ENCODE measurements at places on chromosomes 4 and X.

- DNase-seq, result no peak
Measured at GRCh38 chrX:118589227-118589626, 93.6 kb downstream of the DOCK11 start.

DNA sequence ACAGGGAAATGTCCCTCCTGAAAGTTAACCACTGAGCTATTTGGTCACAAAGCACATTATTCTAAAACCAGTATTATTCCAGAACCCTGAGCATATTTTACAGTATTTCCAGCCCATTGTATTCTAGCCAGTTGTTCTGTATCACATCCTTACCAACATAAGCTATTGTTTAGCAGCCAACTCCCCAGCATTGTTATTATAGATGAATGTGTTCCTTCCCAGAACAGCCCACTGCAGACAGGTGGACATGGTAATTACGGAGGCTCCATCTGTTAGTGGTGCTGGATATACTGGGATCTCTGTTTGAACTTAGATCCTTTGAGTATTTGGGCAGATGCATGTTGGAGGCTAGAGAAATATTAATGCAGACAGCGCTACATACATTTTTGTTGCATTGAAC is 126.1 kb downstream of the MGST2 start:
- no peak for DNase-seq

DNA sequence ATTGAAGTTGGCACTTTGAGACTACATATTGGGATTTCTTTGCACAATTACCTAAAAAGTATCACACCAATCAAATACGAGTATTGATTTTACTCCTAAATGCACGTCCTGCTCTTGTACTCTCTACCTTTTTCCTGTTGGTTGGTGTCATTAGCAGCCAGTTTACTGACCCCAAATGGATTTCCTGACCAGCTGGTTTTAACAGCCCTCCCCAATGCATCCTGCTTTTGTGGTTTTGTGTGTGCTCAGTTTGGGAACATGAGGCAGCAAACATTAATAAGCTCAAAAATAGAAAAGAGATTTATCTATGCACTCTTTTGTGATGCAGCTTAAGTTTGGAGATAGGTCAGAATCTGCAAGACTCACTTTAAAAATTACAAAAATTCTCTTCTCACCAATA is 230.3 kb downstream of the MAPK10 start:
- DNase-seq, result no peak

- DNase-seq, result no peak
Measured at GRCh38 chr4:181420950-181421349, 822.3 kb upstream of the TENM3 start.

DNA sequence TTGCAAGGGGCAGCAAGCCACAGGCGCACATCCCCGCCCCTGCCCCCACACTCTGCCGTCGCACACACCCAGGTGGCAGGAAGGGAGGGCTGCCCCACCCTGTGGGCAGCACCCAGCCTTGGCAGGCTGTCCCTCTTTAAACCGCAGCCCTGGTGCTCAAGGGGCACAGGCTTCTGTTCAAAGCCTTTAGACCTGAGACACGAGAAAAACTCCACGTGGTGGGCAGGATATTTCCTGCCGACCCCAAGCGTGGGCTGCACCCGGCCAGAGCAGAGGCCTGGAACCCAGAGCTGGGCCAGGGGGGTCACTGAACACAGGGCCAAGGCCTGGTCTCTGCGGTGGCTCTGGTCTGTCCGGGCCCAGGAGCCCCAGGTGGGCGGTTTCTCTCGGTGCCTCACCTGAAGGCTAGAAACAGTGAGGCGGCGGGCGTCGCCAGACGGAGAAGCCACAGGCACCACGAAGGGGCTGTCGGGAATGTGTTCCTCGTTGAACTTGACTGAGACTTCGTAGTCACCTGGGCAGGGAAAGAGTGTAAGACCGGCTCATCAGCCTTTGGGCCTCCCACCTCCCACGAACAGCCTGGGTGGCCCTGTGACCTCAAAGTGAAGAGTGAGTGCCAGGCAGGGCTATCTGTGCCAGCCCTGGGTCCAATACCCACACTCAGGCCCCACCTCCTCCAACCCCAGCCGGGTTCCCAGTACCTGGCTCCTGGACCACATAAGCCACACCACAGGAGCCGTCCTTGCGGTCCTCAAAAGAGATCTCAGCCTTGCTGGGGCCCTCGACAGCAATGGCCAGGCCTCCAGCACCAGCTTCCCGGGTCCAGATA is 23.0 kb downstream of the FLNA start:
- no peak for DNase-seq

DNA sequence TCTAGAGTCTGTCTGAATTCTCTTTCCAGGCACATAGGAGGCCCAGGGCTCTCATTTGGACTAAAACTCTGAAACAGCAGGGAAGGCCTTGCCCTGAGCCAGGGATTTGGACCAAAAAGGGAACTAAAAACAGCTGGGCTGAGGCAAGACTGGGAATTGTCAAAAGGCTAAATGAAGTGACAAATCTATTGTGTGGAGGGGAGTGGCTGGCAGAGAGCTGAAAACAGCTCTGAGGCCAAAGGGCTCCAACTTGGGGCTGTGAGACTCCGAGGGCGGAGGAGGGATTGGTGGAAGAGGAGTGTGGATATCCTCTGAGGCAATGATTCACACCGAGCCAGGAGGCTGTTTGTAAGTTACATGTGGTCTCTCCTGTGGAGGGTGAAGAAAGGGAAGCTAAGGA is 63.2 kb downstream of the PHEX start:
- DNase-seq, result no peak

GRCh38 chrX:118718737-118719136 is 8.7 kb upstream of the IL13RA1 start:
- DNase-seq, result no peak

DNA sequence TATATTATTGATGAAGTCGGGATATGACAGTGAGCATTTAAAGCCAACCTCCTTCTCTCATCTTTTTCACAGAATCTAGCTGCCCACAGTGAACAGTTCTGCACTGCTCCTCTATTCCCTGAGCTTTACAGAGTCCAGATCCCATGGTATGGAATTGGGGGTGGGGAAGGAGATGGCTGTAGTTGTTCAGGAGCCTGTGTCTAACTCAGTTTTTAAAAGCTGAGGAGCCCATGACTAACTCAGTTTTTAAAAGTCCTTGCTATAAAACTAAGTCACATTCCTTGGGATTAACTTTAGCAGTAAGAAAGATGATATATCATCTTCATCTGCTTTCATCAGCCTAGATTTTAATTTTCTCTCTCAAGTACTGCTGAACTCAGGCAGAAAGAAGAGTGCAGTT is 96.4 kb upstream of the STIM2 start:
- no peak for DNase-seq

GRCh38 chr4:161404346-161405110 is 759.3 kb downstream of the FSTL5 start:
- DNase-seq, result no peak

- no peak for DNase-seq
Measured at GRCh38 chrX:131901546-131901945, 121.6 kb upstream of the STK26 start.

DNA sequence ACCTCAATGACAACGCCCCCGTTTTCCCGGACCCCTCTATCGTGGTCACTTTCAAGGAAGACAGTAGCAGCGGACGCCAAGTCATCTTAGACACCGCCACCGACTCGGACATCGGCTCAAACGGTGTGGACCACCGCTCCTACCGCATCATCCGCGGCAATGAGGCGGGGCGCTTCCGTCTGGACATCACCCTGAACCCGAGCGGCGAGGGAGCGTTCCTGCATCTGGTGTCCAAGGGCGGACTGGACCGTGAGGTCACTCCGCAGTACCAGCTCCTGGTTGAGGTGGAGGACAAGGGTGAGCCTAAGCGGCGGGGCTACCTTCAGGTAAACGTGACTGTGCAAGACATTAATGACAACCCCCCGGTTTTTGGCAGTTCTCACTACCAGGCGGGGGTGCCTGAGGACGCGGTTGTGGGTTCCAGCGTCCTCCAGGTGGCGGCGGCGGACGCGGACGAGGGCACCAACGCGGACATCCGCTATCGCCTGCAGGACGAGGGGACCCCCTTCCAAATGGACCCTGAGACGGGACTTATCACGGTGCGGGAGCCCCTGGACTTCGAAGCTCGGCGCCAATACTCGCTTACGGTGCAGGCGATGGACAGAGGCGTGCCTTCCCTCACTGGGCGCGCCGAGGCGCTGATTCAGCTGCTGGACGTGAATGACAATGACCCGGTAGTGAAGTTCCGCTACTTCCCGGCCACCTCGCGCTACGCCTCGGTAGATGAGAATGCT is 2.2 kb downstream of the FAT4 start:
- DNase-seq, result no peak

DNA sequence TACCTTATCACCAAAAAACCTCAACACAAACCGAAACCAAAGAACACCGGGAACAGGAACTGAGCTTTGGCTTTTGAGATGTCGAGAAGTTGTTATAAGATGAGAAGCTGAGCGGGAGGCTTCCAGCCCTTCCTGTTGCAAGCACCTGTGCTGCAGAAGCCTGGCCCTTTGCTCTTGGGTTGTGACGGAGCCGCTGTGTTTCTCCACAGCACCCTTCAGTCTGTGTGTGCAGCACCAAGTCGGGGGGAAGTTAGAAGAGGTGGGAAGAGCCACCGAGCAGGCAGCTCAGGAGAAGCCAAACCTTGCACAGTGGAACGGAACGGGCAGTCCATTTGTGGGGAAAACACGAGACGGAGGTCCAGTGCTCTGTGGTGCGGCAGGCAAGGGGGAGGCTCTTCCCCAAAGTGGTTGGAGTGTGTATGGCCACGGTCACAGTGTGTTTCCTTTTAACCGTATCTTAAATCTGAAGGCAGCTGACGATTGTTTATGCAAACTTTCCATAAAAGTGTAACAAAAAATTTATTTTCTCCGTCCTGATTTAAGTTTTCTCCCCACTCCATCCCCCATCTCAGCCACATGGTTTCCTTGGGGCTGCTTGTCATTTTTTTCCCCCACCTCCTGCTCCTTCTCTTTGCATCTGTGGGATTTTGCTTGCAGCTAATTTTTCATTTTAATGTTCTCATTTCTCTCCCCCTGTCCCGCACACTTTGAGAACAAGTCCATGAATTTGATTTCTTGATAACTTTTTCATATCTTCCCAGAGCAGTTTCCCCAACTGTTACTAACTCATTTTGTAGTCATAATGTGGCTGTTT is 123.7 kb downstream of the STOX2 start:
- DNase-seq, result no peak

DNA sequence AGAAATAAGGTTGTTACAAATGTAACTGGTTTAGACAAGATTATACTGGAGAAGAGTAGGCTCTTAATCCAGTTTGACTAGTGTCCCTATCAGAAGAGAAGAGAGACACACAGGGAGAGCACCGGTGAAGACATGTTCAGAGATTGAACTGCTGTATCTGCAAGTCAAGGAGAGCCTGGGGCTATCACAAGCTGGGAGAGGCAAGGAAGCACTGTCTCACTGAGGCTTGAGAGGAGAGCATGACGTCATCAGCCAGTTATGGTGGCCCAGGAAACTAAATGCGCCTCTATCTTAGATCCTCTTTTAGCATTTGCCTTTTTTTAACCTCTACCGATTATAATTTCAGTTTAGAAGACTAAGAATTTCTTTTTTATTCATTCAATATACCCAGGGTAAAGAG is 583.4 kb downstream of the TRAM1L1 start:
- DNase-seq, result no peak

- DNase-seq, result no peak
Measured at GRCh38 chrX:21996872-21997455, 35.2 kb upstream of the PHEX start.

GRCh38 chr4:10635091-10635490 is 49.5 kb downstream of the CLNK start:
- DNase-seq, result no peak

- peak; percentile 98 for DNase-seq
Measured at GRCh38 chr4:188941524-188942119, 802.4 kb downstream of the TRIML1 start.

DNA sequence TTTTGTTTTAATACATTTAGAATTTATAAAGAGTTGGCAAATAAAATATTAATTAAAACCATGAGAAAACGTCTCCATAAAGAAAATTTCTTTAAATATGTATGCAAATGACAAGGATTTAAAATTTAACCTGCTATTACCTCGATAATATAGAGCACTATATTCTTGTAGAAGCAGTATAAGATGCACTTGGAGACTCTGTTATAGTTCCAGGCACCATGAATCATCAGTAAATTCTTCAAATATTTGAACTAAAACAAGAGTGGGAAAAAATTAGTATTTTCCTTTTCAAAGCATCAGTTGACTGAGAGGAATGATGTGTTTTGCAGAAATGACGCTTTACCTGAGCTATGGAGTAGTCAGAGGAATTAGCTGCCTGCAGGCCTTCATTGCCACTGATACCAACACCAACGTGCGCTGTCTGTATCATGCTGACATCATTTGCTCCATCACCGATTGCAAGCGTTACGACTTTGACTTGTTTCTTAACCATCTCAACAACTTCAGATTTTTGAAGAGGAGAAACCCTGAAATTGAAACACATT is 67.3 kb downstream of the SHISA3 start:
- no peak for DNase-seq

GRCh38 chr4:140735779-140736391 is 20.3 kb downstream of the TBC1D9 start:
- DNase-seq, result no peak

DNA sequence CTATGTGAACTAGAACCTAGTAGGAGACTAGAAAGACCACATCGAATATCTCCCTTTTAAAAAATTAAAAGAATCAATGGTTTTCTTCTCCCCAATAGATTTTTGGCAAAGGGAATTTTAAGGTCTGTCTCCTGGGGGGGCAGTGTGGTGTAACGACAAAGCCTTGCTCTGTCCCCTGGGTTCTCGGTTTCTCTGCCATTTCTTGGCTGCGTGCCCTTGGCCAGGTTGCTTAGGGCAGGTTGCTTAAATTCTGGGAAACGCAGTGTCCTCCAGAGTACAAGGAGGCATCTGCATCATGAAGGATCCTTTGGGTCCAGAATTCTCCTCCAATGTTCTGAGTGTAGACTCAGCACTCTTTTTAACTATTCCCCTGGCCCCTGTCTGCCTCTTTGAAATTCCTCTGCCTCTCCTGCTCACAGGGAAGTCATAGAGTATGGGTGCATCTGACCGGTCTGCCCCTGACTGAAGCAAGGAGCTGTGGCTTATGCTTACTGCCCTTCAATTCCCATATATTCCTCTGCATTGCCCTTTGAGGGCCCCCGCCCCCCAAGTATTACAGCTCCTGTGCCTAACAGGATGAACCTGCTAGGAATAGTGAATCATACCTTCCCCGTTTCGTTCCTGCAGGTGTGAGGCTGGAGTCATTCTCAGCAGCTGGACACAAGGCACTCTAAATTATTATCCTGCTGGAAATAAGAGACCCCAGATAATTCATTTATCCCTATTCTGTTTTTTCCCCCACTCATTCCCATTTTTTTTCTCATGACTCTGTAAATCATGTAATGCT is 2.2 kb downstream of the KIT start:
- peak; percentile 18 for DNase-seq

DNA sequence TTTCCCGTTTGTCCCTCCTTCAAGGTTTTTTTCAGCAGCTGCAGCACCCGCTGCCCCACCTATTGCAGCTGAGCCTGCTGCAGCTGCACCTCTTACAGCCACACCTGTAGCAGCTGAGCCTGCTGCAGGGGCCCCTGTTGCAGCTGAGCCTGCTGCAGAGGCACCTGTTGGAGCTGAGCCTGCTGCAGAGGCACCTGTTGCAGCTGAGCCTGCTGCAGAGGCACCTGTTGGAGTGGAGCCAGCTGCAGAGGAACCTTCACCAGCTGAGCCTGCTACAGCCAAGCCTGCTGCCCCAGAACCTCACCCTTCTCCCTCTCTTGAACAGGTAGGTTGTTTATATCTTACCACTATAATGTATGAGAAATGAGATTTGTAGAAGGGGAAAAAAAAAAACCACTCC is 4.5 kb downstream of the PRR27 start:
- no peak for DNase-seq

Data from epithelial cell of prostate (primary cell).